ENCODE measurements at places on chromosomes 3 and 15.

GRCh38 chr3:49855662-49856061, 702 bp downstream of the TRAIP start:
- no peak for DNase-seq

GRCh38 chr15:29942143-29942542, 119.9 kb upstream of the TJP1 start:
- no peak for DNase-seq

DNA sequence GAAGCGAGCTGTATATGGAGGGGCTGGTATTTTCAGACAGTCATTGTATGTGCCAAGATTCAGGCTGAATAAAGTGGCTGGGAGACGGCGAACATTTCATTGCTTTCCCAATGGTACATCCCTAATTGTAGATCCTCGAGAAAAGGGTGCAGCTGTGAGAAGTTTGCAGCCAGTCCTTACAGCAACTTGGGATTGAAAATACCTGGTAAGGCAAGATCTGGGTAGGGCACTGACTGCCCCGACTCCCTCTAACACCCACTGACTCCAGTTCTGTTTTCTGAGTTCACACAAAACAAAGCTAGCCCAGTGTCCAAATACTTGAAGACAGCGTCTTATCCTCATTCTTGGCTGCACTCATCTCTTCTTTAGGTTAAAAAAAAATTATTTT, 63.7 kb downstream of the EDEM1 start:
- DNase-seq: no peak

DNA sequence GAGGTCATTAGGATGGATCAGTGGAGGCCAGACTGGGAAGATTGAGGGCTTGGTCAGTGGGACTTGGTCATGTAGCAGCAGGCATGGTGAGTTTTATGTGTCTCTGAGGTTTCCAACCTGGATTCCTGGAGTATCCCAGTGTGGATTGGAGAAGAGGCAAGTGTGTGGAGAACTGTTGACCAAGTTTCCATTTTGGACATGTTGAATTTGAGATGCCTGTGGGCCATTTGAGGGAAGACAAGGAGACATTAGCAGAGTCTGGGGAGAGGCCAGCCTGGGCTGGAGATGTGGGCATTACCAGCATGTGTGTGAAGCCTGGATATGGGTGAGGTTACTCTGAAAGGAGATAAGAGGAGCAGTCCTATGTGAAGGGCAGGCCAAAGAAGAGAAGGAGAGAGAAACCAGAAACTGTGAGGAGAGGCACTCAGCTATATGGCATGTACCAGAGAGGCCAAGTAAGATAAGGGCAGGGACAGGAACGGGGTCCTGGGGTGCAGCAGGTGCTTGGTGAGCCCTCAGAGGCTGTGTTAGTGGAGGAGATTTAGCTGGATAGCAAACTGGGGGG, 4.3 kb downstream of the SLC25A38 start:
- no peak for DNase-seq

GRCh38 chr3:181402347-181402746, 309.4 kb upstream of the SOX2 start:
- no peak for DNase-seq

DNA sequence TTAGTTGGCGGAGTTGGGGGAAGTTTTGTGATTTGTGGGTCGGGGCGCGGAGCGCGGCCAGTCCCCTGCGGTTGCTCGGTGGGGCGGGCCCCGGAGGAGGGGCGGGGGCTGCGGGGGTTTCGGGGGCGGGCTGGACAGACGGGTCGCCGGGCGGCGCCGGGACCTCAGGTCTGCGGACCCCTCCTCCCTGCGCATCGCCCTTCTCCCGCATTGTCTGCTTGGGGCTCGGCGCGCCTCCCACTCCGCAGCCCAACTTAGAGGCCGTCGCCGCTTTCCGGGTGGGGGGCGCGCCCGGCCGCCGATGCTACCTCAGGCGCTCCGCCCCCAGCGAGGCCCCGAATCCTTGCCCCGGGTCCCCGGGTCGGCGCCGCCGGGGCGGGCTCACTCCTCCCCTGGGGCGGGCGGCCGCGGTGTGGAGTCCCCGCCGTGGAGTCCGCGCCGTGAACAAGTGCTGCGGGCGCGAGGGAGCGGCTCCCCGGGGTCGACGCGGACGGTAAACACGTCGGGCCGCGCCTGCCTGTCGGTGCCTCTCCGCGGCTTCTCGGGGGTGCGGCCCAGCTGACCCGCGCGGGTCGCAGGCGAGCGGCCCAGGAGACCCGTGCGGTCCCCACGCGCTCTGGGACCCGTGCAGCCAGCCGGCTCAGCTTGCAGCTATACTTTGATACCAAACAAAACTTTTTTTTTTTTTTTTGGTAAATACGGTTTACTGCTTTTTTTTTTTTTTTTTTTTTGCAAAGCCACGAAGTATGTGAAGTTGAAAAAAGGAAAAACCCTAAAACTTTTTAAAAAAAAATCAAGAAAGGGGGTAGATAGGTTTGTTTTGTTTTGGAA, 624 bp downstream of the AKAP13 start:
- peak; percentile 56 for DNase-seq

DNA sequence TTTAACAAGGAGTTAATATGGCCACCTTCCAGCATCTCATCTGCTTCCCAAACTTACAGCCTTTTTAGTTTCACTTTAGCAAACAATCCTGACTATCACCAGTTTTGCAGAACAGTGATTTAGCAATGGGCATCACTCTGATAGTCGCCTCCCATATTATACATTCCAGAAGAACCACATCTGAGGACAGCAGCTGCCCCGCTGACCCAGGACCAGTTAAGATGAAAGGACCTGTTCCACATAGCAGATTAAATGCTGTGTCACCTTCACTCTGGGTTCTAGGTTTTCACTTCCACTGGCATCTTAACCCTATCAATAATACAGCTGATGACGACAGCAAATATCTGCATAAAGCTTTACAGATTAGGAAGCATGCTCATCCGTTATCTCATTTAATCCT, 99.8 kb downstream of the TRIM69 start:
- no peak for DNase-seq

- no peak for DNase-seq
These were observed 83.8 kb downstream of the THRB start for GRCh38 chr3:24410860-24411259.
